RWPE2 (cell line): ENCODE measurements at places on chromosomes 2 and 18.

DNA sequence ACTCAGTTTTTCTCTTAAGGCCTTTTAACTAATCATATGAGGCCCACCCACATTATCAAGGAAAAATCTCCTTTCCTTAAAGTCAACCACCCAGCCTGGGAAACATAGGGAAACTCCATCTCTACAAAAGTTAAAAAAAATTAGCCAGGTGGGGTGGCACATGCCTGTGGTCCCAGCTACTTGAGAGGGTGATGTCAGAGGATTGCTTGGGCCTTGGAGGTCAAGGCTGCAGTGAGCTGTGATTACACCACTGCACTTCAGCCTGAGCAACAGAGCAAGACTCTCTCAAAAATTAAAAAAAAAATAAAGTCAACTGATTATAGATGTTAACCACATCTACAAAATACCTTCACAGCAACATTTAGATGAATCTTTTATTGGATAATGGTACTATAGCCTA is 5.8 kb downstream of the DPYSL5 start:
- no peak for DNase-seq

GRCh38 chr18:35444636-35445035 is 53.1 kb downstream of the INO80C start:
- DNase-seq = no peak

DNA sequence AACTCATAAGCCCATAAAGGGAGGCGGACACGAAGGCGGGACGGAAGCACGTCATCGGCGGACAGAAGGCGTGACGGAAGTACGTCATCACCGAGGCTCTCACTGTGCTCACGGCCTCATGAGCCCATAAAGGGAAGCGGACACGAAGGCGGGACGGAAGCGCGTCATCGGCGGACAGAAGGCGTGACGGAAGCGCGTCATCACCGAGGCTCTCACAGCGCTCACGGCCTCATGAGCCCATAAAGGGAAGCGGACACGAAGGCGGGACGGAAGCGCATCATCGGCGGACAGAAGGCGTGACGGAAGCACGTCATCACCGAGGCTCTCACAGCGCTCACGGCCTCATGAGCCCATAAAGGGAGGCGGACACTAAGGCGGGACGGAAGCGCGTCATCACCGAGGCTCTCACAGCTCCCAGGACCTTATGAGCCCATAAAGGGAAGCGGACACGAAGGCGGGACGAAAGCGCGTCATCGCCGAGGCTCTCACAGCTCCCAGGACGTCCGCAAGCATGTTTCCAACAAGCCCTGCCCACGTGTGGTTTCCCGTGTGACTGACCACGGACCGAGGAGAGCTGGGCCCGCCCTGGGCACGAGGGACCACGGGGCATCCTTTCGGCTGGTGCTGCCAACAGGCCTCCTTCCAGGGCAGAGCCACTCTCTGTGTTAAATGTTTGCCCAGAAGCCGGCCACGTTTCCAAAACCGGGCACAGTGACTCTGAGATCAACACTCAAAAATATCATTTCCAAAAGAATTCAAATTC is 182.7 kb upstream of the SALL3 start:
- no peak for DNase-seq

GRCh38 chr2:192247456-192247855 is 52.7 kb upstream of the TMEFF2 start:
- no peak for DNase-seq

DNA sequence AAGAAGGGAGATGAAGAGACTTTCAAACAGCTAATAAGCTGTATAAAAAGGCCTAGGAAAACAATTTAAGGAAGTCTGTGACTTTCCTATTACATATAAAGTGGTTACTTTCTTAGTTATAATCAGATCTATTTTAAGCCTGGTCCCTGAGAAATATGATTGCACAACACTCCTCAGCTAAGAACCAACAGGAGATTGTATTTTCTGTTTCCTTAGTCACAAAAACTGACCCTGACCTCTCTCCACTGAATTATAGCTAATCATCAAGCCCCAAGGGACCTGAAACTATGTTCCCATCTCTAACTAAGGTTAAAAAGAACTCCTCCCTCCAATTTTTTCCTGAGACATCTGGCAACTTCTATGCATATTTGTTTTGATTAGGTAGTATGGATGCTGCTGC is 106.9 kb downstream of the ROCK1 start:
- no peak for DNase-seq

GRCh38 chr2:160510617-160511016 is 17.0 kb upstream of the RBMS1 start:
- no peak for DNase-seq

GRCh38 chr2:238997137-238997390 is 149.2 kb downstream of the TWIST2 start:
- no peak for DNase-seq

DNA sequence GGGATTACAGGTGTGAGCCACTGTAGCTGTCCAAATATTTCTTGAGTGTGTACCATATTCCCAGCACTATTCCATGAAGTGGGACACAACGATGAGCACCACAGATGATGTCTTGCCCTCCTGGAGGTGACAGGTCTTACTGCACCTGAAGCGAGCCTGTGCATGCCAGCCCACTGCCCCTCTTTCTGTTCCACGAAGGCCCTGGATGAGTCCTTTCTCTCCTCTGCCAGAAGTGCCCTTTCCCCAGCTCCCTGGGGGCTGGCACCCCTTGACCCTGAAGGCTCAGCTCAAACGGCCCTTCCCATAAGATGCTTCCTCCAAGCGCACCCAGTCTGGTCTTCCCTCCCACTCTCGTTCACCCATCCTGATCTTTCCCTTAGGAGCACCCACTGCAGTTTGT is 5.5 kb downstream of the ATP6V1B1 start:
- DNase-seq = no peak

DNA sequence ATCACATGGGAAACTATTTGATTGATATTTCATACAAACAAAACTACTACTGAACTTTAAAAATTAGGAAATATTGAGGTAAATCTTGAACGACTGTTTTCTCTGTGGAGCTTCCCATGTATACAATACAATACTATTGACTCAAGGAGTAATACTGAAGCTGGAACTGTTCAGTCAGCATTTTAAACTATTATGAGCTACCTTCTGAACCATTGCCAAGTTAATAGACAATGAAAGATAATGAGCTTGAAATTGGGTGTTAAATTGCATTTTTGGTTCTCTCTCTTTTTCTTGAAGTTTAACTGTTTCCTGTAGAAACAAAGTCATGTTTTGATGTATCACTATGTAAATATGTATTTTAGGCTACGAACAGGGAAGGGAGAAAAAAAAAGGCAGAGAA is 569.2 kb downstream of the ZEB2 start:
- no peak for DNase-seq

DNA sequence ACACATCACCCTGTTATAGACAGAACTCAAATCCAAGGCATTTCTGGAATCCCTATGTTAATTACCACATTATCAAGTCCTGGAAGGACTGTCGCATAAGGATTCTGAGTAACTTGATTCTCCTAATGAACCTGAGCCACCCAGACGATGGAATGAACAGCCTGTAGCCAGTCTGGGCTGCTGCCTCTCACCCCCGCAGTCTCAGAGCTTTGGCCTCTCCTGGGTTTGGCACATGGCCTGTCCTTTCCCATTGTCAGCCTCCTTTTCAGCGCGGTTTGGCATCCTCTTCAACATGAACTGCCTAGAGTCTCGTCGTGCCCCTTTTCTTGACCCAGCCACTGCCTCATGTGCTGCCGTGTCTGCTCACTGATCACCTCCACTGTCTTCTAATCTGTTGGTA is 147.6 kb downstream of the SLC8A1 start:
- no peak for DNase-seq

DNA sequence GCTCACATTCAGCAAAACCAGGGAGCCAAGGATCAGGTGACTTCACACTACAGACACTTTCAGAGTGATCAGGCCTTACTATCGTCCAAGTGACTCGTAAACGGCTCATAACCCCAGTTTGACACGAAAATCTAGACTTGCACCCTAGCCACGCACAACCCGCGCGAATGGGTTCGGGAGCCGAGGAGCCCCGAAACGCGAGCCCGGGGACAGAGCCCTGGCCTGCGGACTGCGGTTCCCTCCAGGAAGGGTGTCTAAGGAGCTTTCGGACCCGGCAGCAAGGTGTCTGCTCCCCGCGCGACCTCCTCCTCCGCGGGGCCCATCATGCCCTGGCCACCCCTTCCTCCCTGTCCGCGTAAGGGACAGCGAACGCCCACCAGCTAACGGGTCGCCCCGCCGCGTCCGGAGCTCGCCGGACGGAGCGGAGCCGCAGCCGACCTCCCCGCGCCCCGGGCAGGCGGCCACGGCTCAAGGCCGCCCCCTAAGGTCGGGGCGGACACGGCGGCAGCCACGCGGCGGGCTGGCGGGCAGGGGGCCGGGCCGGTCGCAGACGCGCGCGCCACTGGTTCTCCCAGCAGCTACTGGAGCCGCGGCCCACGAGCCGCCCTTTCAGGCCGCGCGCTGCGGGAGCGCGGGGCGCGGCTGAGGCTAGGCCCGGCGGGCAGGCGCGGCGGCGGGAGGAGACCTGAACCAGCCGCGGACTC is 575 bp downstream of the ATL2 start:
- DNase-seq = no peak

DNA sequence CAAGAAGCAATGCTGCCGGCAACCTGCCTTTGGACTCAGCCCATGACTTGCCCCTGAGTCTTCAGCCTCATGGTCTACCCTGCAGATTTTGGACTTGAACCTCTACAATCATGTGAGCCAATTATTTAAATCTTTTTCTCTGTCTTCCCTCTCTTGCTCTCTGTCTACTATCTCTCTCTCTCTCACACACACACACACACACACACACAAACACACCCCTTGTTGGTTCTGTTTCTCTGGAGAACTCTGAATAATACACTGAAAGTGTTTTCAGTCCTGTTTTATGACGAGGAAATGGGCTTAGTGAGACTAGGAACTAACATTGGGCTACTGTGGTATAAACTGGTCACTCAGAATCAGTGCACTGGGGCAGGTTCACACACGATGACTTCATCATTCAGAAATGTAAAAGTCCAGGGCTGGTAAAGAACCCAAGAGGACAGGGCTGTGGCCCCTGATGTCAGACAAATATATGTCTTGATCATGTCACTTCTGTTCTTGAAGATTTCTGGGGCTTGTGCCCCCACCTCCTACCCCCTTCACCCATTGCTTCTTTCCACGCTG is 266.1 kb upstream of the SIX2 start:
- no peak for DNase-seq

DNA sequence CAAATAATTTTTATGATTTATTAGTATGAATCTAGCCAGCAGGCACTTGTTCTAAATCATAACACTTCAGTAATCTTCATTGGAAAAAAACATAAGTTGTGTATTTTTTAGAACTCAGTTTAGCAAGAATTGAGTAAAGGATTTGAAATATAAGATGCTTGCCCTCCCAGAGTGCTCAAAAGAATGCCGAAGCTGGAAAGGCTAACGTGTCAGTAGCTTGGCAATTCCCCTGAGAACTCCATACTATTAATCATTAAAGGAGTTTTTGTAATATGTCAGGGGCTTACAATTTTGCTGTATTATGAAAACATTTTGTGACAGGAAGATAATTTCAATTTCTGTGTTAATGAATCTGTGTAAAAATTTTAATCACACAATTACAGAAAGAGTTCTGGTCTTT is 122.7 kb downstream of the GULP1 start:
- DNase-seq = no peak

GRCh38 chr2:169464466-169464865 is 14.8 kb upstream of the BBS5 start:
- DNase-seq = no peak

GRCh38 chr2:49931241-49931640 is 776.9 kb upstream of the FSHR start:
- DNase-seq = no peak

GRCh38 chr18:24065906-24066305 is 51.4 kb downstream of the TTC39C start:
- DNase-seq = no peak

- DNase-seq = no peak
Measured at GRCh38 chr2:40200366-40200915, 251.4 kb downstream of the SLC8A1 start.

GRCh38 chr2:100365434-100365833 is 43.1 kb upstream of the LONRF2 start:
- DNase-seq = peak; percentile 90

DNA sequence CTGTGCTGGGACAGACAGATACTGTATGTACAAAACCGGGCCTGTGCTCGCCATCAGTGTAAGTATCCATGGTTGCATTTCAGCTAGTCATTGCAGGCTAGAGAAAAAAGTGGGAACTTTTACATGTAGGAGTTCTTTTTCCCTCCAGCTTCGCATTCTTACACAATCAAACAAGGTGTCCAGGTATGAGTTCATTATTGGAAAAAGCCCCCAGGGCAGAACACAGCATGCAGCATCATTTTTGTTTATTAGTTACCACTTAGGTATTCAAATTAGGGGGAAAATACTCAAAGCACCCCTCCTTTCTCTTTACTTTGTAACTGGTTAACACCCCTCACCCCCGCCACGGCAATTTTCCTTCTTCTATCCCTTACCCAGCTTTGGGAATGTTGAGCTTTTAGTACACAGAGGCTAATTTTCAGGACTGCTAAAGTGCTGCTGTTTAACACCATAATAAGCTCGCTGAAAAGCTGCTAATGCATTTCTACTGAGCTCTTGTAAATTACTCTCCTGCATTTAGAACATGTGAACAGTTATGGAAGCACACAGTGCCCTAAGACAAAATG is 13.6 kb downstream of the UPP2 start:
- no peak for DNase-seq

GRCh38 chr18:5628512-5629255 is 84.9 kb upstream of the EPB41L3 start:
- DNase-seq = no peak
